Activated CD8-positive, alpha-beta T cell treated with anti-CD3 and anti-CD28 coated beads, Interleukin-2, amount 10 ng/mL, durations not matched to agents 7 days and 5 days (primary cell): ENCODE measurements at places on chromosomes 6 and 20.

- no peak for DNase-seq
These were observed 105.3 kb upstream of the CDYL start for GRCh38 chr6:4670824-4671409.

DNA sequence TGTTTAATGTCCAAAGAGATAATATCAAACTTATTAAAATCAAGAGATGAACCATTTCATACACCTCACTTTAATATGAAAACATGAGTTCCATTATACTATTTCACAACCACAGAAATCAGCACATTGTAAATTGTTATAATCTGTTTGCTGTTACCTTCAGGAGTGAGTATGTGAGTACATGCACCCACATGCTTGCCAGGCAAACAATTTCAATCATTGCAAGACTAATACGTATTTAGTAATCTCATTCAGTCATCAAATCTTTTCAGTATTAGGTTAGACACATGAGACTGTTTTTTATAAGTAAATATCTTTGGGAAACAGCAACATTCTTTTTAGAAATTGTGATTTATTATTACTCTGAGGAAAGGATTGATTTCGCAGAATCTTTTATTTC lies 9.3 kb upstream of the EPM2A start:
- DNase-seq: no peak

- no peak for DNase-seq
These were observed 469.0 kb downstream of the CDC5L start for GRCh38 chr6:44856479-44856878.

- DNase-seq: no peak
These were observed 94.7 kb downstream of the TMEM170B start for GRCh38 chr6:11632231-11632630.

GRCh38 chr6:1631251-1631650 lies 21.5 kb downstream of the FOXC1 start:
- DNase-seq: no peak

DNA sequence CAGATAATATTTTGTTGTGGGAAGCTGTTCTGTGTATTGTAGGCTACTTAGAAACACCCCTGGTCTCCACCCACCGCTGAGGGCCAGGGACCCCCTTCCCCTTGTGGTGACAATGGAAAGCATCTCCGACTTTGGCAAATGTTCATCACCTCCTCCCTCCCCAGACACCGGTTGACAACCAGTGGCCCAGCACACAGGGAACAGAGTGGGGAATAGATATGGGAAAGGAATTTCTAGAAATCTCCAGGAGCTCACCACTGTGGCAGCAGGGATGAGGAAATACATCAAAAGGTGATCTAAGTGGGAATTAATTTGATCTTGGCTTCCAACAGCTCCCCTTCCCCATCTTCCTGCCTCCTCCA lies 257.3 kb upstream of the FOXQ1 start:
- DNase-seq: no peak

- no peak for DNase-seq
These were observed 680.2 kb upstream of the MMS22L start for GRCh38 chr6:97963193-97963592.

- no peak for DNase-seq
These were observed 40.1 kb upstream of the TFAP2C start for GRCh38 chr20:56588996-56589395.

DNA sequence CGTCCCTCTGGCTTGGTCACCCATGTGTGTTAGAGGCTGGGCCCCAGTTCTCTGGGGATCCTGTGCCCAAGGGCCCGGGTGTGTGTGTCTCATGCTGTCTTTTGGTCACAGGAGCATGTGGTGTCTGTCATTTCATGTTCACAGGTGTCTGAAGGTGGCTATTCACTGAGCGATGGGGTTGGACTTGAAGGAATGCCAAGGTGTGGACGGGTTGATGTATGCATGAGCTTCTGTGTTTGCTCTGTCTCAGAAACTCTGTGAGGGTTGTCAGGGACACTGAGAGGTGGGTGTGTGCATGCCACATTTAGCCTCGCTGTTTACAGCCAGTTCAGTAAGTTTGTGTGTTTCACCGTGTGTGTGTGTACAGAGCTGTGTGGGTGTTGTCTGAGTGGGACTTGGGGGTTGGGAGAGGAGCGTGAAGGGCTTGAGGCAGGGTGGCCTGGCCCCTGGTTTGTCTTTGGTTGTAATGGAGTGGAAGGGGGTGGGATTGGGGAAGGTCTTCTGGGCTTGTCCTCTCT lies 1.2 kb downstream of the DDR1 start:
- no peak for DNase-seq

- DNase-seq: peak; percentile 70
These were observed 4.2 kb downstream of the KCNK17 start for GRCh38 chr6:39309942-39310531.

DNA sequence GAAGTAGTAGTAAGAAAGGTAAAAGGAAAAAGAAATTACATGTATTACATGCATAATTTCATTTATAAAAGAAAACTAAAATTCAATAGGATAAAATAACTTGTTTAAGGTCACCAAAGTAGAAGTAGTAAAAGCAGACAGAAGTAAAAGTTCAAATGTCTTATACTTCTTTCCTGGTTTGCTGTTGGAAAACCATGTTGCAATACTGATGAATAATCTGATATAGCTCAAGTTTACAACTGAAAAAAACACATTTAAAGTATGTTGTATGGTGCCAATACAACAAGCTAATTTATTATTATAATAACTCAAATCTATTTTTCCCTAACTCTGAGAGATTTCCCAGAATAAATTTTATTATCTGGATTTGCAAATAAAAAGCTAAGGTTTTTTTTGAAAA lies 78.3 kb downstream of the PHIP start:
- no peak for DNase-seq

DNA sequence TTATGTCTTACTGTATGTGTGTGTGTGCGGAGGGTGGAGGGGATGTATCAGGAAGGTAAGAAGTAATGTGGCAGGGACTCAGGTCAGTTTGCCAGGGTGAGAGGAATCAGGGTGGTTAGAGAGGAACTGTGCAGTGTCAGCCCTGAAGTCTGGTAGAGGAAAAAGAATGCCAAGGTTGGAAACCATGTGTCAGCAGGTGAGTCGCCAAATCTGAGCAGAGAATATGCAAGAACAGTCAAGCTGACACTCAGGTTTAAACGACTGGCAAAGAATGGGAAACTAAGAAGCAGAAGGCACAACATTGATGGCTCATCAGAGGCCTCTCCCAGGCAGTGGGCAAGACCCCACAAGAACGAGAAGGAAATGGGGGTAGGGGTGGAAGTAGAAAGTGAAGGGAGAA lies 107.5 kb upstream of the TBX18 start:
- no peak for DNase-seq

DNA sequence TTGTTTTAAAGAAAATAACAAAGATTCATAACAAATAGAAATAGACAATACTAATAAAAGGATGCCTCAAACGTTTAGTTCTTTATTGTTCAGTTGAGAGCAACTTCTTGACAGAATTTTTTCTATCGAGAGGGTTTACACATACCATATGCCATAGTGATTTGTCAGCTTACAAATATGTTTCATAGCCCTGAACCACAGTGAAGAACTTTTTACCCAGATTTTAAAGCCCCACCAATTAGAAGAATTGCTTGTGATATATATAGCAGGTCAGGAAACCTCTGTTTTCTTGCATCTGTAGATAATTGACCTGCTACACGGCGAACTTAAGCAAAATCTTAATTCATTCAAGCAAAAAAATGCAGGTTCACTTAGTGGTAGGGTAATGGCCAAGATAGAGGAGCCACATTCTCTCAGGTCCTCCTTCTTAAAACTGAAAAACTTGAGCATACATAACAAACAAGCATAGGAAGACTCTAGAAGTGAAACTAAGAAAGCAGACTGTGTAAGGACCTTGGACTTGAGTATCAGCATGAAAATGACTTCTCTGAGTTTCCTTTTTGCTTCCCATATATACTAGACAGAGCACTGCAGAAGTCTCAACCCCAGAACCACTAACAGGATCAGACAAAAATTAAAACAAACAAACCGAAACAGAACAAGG lies 39.5 kb downstream of the CRISP1 start:
- DNase-seq: no peak

- peak; percentile 61 for DNase-seq
These were observed 87.8 kb downstream of the GMDS start for GRCh38 chr6:2157441-2158127.

- no peak for DNase-seq
These were observed 26.5 kb upstream of the RPS6KA2 start for GRCh38 chr6:166653639-166653941.

DNA sequence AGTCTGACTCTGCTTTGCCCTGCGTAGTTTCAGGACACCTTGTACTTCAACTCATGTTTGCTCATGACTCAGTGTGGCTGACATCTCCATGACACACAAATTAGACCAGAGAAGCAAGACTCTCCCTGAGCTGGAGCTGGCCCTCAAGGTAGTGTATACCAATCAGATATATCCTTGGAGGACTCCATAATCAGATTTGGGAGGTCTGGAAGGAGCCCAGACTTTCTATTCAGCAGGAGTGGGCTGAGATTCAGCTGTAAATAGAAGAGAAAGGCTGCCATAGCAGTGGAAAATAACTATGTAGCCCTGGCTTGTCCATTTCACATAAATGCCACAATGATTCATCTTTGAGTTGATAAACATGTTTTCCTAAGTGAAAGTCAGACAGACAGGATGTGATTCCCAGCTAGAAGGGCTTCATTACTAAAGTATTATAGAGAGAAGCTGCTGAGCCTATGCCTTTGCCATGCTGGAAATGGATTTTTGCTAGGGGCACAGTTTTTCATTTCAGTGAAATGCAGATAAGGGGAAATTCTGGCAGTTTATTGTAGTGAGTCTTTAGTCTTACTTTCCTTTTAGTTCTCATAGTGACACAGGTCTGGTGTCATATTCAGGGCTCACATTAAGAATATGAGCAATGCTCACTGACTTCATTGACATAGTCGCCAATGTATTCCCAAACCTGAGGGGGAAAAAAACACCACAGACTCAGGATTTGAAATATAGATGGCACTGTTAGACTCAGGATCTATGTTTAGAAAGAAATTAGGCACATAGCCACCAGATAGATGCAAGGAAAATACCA lies 95.3 kb downstream of the CLVS2 start:
- no peak for DNase-seq

DNA sequence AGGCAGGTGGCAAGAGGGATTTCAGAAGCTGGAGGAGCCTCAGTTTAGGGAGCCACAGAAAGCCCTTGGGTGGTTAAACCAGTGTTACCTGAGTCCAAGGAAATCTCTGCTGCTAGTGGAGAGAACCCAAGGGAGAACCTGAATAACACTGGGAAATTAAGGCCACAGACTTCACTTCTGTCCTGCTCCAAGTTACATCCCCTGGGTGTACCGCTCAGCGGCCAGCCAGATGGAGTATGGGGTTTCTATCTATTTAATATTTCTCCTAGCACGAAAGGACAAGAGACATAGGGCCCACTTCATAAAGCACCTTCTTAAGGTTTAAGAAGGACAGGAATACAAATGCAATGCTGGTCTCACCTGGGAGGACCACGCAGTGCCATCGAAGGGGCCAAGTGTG lies 5.8 kb upstream of the CNKSR3 start:
- DNase-seq: no peak

- no peak for DNase-seq
These were observed 8.5 kb downstream of the TNFAIP3 start for GRCh38 chr6:137875606-137876005.

- DNase-seq: no peak
These were observed 11.0 kb downstream of the RMND1 start for GRCh38 chr6:151440930-151441329.

DNA sequence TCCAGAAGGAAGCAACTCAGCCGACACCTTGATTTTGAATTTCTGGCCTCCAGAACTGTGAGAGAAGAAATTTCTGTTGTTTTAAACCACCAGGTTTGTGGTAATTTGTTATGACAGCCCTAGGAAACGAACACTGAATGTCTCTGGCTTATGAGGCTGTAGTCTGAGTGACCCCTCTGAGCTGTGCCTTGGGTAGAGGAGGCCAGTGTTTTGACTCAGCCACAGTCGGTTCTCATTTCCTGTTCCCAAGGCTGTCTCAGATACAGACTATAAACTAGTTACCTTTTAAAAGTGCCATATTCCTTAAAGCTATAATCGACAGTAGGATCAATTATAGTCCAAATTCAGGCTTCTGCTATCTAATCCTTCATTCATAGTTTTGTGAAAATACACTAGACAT lies 391.2 kb upstream of the MAP3K7 start:
- DNase-seq: no peak

DNA sequence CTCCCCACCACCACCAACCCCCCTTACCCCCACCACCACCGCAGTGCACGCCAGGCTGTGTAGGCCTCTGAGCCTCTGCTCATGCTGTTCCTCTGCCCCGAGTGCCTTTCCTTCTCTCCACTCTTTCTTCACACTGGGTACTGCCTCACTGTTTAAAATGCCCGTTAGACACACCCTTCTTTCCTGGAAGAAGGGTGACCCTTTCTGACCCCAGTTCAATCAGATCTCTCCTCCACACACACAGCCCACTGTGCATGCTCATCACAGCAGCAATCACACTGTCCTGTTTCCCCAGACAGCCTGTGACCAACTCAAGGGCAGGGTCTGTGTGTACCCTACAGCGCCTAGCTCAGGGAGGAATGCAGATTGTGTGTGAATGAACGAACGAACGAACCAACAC lies 10.0 kb downstream of the TMEM74B start:
- no peak for DNase-seq

DNA sequence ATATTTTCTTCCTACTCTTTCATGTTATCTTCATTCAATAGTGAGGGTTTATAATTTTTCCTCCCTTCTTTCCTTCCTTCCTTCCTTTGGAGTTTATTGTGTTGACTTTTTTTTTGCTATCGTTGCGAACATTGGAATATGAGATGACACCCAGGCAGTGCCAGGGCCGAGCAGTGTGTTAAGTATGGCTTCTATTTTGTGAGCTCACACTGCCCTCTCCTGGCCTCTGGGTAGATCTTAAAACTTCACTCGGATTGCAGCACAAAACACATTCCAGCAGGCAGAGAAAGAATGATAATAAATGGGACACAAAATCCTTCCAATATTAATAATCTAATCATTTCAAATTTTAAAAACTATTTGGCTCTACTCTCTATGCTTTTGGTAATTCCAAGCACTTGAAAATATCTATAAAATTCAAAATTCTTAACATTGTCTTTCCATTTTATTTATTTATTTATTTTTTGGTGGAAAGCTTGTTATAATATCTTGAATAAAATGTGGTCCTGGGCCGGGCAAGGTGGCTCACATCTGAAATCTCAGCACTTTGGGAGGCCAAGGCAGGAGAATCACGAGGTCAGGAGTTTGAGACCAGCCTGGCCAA lies 147.4 kb upstream of the OLIG3 start:
- DNase-seq: peak; percentile 78

DNA sequence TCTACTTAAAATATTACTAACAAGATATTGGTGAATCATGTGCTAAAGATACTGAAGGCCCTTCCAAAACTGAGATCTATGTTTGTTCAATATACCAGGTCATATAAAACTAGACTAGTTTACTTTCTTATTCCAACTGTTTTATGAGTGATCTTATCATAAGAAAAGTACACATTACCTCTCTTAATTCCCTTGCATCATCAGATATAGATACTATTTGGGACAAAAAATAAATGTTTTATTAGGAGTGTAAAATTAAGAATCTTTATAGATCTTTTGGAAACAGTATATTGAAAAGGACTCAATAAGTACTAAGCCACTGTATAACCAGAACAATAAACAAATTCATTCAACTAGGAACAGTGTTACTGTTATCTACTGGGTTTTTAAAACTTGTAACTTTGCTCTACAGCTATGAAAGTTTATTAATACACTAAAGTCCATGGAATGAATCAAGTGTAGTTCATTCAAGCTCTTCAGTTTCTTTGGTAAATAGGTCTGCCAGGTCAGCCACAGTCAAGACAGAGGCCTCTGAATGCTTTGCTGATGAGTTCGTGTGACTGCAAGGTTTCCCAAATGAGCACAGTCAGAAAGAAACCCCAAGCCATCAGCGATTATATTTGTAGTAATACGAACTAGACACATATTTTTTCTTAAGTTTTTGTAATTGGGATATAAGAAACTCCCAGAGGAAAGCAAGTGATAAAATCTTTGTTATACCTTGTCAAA lies 71.8 kb upstream of the FBXO30 start:
- DNase-seq: no peak
